ENCODE measurements at places on chromosomes 12 and 14.

DNA sequence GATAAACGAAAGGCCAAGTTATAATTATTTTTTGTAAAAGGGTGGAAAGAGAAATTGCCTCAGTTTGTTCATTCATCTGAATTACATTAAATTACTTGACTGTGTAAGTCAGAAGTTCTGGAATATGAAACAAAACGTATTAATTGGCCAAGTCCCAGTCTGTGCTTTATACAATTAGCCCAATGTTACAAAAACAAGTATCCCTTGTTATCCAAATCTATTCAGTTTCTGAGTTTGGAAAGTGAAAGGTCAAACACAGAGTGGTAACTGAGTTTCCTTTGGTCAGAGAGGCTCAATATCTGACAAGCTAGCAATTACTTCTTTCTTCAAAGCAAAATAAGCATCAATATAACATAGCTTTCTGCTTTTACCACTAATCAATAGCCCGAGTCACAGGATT, 62.6 kb downstream of the SPPL3 start:
- no peak for DNase-seq

DNA sequence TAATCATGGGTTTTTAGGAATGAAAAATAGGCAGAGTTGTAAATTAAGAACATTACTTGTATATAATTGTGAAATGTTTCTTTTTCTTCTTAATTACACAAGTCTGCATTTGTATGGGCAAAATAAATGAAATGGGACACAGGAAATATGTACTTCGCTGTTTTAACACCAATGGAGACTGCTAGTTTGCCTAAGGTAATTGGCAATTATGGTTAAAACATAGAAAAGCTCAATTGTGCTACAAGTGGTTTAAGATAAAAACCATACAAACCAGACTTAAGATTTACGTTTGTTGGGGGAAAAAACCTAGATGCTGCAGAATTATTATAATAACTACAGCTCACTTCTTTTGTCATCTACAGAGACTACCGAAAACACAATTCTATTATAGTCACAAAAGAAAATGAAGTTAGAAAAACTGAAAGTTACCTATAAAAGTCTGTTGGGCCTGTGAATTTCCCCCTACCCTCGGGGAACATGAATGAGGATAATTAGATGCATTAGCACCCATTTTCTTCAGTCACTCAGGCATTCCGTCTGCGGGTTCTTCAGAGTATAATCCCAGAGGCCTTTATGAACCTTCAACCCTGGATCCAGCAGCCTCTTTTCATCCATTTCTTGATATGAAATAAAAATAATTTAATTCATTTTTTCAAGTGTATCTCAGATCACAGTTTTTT, 37.2 kb downstream of the BTBD7 start:
- no peak for DNase-seq

GRCh38 chr14:95651821-95652583, 34.2 kb upstream of the TCL1B start:
- DNase-seq = no peak

DNA sequence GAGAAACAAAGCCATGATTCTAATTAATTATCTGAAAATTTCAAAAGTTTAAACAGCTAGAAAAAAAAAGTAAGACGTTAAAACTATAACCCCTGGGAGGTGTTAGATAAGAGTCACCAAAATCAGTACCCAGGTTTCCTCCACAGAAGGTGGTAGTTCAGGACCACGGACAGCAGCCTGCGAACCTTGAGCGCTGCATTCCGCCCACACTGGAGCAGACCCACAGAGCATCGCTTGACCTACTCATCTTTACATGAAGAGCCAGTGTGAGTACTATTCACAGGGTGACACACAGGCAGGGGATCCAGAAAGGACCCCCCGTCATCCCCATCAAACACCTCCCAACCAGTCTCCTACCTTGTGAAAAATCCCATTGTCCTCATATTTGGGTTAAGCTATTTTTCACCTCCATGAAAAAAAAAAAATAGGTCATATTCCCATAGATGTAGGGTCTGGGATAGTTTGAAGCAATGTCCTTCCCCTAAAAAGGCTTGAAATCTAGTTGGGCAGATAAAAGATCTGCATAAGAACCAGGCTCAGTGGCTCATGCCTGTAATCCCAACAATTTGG, 8.8 kb upstream of the CHGA start:
- DNase-seq = no peak

DNA sequence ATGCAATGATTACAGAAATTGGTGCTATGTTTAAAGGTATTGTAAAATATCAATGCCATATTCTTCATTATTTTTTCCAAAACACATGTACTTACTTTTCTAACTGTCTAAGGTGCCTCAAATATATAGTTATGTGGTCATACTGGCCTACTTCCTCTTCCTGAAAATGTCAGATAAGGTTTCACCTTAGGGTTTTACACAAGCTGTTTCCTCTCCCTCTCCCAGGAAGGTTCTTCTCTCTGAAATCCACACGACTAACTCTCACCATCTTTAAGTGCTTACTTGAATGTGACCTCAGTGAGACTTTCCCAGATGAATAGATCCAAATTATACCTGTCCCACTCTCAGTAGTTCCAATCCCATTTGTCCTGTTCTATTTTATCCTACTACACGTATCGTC, 11.6 kb upstream of the CLEC4D start:
- no peak for DNase-seq

GRCh38 chr14:61176686-61177085, 104.5 kb downstream of the TMEM30B start:
- DNase-seq = no peak

DNA sequence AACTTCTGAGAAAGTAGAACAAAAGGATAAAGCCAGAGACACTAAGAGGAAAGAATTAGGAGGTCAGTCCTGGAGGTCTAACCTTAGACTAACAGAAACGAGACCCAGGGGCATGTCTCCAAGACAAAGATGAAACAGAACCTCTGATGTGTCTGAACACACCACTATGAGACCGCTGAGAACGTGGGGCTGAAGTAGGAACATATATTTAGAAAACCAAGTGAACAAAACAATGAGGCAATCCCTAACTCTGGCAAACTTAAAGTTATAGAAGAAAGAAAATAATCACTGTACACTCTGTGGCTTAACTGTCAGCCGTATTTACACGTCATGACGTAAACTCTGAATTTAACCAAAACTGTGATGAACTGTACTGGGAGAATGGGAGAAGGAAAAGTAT, 17.9 kb downstream of the KCTD10 start:
- no peak for DNase-seq

- DNase-seq = peak; percentile 81
Observed at GRCh38 chr14:33792720-33793368, 158.0 kb downstream of the EGLN3 start.

- no peak for DNase-seq
Observed at GRCh38 chr14:95486875-95487668, 29.4 kb downstream of the SYNE3 start.

DNA sequence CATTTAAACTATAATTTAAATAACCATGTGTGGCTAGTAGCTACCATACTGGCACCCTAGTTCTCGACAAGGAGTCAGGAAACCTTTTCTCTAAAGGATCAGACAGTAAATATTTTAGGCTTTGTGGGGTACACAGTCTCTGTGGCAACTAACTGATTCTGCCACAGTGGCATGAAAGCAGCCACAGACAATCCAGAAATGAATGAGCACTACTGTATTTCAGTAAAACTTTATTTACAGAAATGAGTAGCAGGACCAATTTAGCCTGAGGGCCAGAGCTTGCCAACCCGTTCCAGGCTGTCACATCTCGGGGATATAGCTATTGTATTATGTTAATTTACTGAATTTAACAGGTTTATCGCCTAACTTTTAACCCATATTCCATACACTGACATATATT, 278.7 kb downstream of the ITPR2 start:
- DNase-seq = no peak
